ENCODE measurements at places on chromosomes 5 and 9.

DNA sequence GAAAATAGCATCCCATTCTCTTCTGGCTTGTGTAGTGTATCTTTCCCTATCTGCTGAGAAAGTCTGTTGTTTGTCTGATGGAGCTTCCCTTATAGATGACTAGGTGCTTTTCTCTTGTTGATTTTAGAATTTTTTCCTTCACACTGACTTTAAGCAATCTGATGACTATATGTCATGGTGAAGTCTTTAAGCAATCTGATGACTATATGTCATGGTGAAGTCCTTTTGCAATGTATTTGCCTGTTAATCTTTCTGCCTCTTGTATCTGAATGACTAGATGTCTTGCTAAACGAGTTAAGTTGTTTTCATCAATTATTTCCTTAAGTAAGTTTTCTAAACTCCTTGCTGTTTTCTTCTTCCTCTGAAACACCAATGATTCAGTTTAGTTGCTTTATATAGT lies 80.5 kb downstream of the RNF130 start:
- no peak overlapping the region for H3K4me3 ChIP-seq
- no peak for DNase-seq
- H3K27ac ChIP-seq: no peak overlapping the region
- no peaks in the 10 kb centered on the region for H3K4me1 ChIP-seq
- no peaks in the 10 kb centered on the region for H3K36me3 ChIP-seq

- H3K27me3 ChIP-seq: peaks cover 16% of the 10 kb centered on the region
- no peaks in the 10 kb centered on the region for H3K4me1 ChIP-seq
- H3K4me3 ChIP-seq: no peak overlapping the region
- H3K27ac ChIP-seq: no peak overlapping the region
- H3K36me3 ChIP-seq: no peaks in the 10 kb centered on the region
Measured at GRCh38 chr9:78612091-78612490, 315.2 kb downstream of the PSAT1 start.

- no peaks in the 10 kb centered on the region for H3K36me3 ChIP-seq
- no peak overlapping the region for H3K4me3 ChIP-seq
- H3K4me1 ChIP-seq: no peaks in the 10 kb centered on the region
- DNase-seq: no peak
- no peaks in the 10 kb centered on the region for H3K27me3 ChIP-seq
- H3K27ac ChIP-seq: no peak overlapping the region
Measured at GRCh38 chr5:411728-412127, 31.2 kb upstream of the EXOC3 start.

GRCh38 chr9:127651697-127652610 lies 39.9 kb downstream of the STXBP1 start:
- no peaks in the 10 kb centered on the region for H3K27me3 ChIP-seq
- no peak overlapping the region for H3K4me3 ChIP-seq
- H3K4me1 ChIP-seq: no peaks in the 10 kb centered on the region

- no peak overlapping the region for H3K27ac ChIP-seq
- no peaks in the 10 kb centered on the region for H3K27me3 ChIP-seq
- DNase-seq: no peak
- H3K4me3 ChIP-seq: no peak overlapping the region
- H3K36me3 ChIP-seq: no peaks in the 10 kb centered on the region
Measured at GRCh38 chr9:137388589-137389427, 34.2 kb downstream of the EXD3 start.

GRCh38 chr9:81266086-81266485 lies 423.3 kb downstream of the TLE1 start:
- H3K4me3 ChIP-seq: no peak overlapping the region
- no peaks in the 10 kb centered on the region for H3K36me3 ChIP-seq
- DNase-seq: no peak
- H3K27me3 ChIP-seq: no peaks in the 10 kb centered on the region
- H3K27ac ChIP-seq: no peak overlapping the region

- no peak overlapping the region for H3K27ac ChIP-seq
- H3K27me3 ChIP-seq: no peaks in the 10 kb centered on the region
- no peaks in the 10 kb centered on the region for H3K4me1 ChIP-seq
- no peak overlapping the region for H3K4me3 ChIP-seq
- H3K36me3 ChIP-seq: no peaks in the 10 kb centered on the region
- DNase-seq: no peak
Measured at GRCh38 chr5:351084-351920, 29.8 kb downstream of the AHRR start.

GRCh38 chr5:134430001-134430569 lies 18.4 kb upstream of the CDKN2AIPNL start:
- H3K4me3 ChIP-seq: no peak overlapping the region
- no peaks in the 10 kb centered on the region for H3K36me3 ChIP-seq
- no peak for DNase-seq
- H3K27ac ChIP-seq: no peak overlapping the region
- no peaks in the 10 kb centered on the region for H3K27me3 ChIP-seq

DNA sequence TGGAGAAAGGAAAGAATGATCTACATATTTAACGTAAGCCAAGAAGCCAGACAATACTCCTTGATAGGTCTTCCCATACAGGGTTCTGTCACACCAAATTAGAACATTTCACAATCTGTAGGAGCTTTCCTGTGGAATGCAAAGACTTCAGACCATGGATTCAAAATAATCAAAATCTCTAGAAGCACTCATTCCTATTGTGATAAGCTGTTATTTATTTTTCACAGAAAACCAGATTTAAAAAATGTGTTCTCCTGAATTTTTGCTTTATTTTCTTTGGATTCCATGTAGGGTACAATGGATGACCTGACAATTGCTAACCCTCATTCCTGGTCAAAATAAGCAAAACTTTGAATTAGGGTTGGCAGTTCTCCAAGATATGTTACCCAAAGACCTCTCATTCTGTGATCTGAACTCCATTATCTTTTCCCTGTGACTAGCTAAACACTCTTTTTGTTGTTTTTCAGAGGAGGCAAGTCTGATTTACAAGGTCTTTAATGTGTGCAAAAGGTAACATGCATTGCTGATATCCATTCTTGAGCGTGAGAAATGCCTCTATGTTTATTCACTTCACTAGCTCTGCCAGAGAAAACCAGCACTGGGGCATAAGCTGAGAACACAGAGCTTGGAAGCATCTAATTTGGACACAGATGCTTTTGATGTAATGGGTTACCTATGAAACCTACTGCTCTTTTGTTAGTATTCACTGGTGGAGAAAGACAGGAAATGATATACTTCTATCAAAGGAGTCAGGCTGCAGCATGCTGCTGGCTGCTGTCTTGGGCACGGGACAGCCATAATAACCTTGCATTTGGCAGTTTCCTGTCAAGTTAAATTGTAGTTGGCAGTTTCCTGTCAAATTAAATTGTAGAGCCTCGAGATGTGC lies 31.4 kb downstream of the ACTBL2 start:
- H3K27me3 ChIP-seq: no peaks in the 10 kb centered on the region
- H3K27ac ChIP-seq: no peak overlapping the region
- DNase-seq: no peak
- peaks cover 30% of the 10 kb centered on the region for H3K4me1 ChIP-seq
- no peaks in the 10 kb centered on the region for H3K36me3 ChIP-seq

DNA sequence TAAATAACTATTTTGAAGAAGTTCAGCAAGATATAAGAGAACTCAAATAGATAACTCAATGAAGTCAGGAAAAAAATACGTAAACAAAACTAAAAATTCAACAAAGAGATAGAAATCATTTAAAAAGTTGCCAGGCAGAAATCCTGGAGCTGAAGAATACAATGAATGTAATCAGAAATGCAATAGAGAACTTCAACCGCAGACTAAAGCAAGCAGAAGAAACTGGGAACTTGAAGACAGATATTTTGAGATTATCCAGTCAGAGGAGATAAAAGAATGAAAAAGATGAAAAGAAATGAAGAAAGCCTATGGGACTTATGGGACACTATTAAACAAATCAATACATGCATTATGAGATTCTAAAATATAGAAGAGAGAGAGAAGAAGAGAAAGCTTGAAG lies 129.1 kb upstream of the LPAR1 start:
- no peaks in the 10 kb centered on the region for H3K27me3 ChIP-seq
- no peaks in the 10 kb centered on the region for H3K36me3 ChIP-seq
- no peak overlapping the region for H3K4me3 ChIP-seq
- no peaks in the 10 kb centered on the region for H3K4me1 ChIP-seq
- DNase-seq: no peak

DNA sequence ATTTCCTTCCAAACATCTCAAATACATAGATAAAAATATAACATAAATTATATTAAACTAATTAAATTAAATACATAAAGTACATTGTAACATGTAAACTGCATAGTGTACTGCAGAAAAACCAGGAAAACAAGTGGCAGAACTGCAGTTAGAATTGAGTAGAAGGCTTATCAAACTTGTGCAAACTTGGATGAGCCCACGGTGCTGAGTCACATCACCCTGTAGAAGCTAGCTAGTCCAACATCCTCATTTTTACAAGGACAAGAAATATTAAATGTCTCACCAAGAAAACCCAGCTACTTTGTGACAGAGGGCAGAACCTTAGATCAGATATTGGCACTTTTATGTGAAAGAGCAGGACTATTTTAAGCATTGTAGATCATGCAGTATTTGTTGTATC lies 807.9 kb upstream of the NUDT12 start:
- no peaks in the 10 kb centered on the region for H3K27me3 ChIP-seq
- H3K4me1 ChIP-seq: no peaks in the 10 kb centered on the region
- DNase-seq: no peak
- H3K4me3 ChIP-seq: no peak overlapping the region

GRCh38 chr5:124998520-124998919 lies 252.1 kb upstream of the ZNF608 start:
- H3K4me1 ChIP-seq: peaks cover 6% of the 10 kb centered on the region
- H3K27me3 ChIP-seq: no peaks in the 10 kb centered on the region
- no peaks in the 10 kb centered on the region for H3K36me3 ChIP-seq
- H3K4me3 ChIP-seq: no peak overlapping the region

DNA sequence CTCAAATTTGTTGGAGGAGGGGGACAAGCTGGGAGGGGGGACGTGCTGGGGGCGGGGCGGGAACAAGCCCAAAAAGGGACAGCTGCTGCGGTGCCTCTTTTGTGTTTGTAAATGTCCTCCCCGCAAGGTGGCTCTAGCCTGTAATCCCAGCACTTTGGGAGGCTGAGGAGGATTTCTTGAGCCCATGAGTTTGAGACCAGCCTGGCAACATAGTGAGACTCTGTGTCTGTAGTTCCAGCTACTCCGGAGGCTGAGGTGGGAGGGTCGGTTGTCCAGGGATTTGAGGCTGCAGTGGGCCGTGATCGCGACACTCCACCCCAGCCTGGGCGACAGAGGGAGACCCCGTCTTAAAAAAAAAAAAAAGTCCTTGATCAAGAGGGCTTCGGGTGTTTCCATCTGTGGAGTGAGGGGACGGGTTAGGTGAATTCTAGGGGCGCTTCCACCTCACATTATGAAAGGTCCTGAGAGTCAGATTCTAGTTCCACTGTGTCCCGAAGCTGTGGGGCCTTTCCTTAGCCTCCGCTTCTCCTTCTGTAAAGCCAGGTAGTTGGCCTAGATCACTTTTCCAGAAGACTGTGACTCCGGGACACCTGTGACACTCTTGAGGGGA lies 779 bp upstream of the CTNNA1 start:
- DNase-seq: peak; percentile 43
- peak overlapping the region; percentile 99 for H3K27ac ChIP-seq
- H3K36me3 ChIP-seq: no peaks in the 10 kb centered on the region
- peak overlapping the region; percentile 68 for H3K4me3 ChIP-seq

DNA sequence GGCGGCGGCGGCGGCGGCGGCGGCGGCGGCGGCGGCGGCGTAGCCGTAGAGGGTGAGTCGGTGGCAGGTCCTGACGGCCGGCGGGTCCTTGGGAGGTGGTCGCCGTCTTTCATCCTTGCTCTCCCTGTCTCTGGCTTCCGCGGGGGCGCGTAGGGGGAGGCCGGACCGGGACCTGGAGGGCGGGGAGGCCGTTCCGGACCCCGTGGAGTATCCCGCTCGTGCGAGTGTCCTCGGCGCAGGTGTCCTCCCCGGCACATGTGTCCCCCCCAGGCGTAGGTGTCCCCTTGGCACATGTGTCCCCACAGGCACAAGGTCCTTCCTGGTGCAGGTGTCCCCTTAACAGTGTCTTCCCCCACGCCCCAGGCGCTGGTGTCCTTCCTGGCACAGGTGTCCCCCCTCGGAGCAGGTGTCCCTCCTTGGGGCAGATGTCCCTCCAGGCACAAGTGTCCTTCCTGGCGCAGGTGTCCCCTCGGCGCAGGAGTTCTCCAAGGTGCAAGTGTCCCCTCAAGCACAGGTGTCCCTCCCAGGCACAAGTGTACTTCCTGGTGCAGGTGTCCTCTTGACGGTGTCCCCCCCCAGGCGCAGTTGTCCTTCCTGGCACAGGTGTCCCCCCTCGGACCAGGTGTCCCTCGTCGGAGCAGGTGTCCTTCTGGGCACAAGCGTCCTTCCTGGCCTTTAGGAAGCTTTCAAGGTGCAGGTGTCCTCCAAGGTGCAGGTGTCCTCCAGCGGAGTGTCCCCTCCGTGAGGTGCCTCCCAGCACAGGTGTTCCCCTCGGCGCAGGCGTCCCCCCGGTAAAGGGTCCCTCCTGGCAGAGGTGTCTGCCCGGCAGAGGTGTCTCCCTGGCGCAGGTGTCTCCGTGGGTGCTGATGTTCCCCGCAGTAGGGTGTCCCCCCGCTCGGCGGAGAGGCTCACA lies 519 bp downstream of the EXOC3 start:
- no peaks in the 10 kb centered on the region for H3K27me3 ChIP-seq
- H3K4me3 ChIP-seq: peak overlapping the region; percentile 90
- DNase-seq: no peak
- peak overlapping the region; percentile 60 for H3K27ac ChIP-seq
- H3K4me1 ChIP-seq: peaks cover 18% of the 10 kb centered on the region

DNA sequence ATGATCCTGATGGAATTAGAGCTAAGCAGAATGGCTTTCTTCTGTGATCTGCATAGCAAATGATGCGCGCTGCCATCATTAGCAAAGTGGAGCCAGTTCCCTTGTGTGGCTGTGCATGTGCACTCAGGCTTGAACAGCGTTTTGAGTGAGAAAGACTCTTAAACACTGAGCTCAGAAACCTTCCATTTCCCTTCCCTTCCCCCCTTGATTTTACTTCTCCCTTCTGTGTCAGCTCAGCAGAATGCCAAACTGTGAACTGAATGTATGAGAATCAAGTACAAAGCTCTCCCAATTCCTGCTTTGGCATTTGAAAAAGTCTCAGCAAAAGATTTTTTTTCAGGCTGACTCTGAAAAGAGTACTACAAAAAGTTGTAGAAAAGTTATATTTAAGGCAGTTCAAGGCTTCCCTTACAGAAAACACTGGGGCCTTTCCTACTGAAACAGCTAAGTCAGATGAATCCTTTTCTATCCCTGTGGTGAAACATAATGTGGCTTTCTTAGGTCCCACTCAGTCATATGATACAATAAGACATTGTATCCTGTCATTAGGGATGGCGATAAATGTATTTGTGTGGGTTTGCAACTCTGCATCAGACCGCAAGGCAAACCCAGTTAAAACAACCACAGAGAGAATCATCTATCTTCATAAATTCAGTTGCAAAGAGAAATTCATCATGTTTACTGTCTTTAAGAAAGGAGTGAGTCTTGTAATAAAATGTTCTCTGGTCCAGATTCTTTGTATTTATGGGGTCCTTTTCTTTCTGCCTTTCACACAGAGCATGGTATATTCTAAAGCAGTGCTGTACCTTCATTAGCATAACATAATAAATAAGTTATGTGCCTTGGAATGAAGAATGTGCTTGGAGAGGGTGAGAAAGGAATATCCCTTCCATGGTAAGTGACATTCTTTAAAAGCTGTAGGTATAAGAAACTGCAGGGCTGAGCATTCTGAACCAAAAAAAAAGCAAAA lies 222.6 kb downstream of the CAAP1 start:
- H3K4me3 ChIP-seq: no peak overlapping the region
- no peaks in the 10 kb centered on the region for H3K27me3 ChIP-seq
- H3K27ac ChIP-seq: no peak overlapping the region
- no peaks in the 10 kb centered on the region for H3K4me1 ChIP-seq
- no peak for DNase-seq
- H3K36me3 ChIP-seq: no peaks in the 10 kb centered on the region
